ENCODE measurements at places on chromosomes 3 and 15.

DNA sequence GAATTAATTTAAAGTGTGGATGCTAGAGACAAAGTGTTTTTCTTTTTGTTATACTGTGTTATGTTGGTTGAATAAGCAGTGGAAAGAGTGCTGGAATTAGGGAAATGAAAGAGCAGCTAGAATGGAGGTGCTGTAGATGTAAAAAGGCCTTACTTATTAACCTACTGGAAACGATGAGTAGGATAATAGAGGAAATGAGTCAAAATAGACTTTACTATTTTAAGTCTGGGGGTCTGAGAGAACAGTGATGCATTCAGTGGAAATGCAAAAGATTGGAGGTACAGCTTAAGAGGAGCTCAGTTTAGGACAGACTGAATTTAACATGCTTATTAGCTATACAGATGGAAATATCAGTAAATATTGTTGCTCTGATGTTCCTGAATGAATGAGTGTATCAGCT, 674.0 kb downstream of the OTOL1 start:
- DNase-seq: no peak

GRCh38 chr3:132660052-132660810, at the start of gene UBA5:
Gene UBA5 (plus strand): TSS chr3:132660329. CDS start chr3:132660538, 209 bp downstream.
- DNase-seq: peak; percentile 65

GRCh38 chr3:150469031-150469930, 61.2 kb downstream of the TSC22D2 start:
- DNase-seq: no peak

DNA sequence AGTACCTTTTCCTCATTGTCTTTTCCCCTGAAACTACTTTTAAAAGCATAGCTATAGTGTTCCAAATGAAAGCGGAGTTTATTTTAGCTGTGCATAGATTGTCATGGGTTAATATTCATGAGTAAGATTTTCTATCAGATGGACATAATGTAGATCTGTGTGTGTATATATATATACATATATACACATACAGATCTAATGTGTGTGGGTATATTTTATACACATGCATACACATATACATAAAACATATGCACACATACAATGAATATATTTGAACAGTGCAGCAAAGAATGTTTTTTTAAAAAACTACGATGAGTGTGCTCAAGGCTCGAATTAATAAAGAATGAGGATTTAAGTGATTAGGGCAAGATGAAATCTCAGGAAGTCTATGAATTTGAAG, 328.3 kb upstream of the IL12A start:
- no peak for DNase-seq

- no peak for DNase-seq
Observed at GRCh38 chr15:88303395-88303794, 46.9 kb upstream of the NTRK3 start.

GRCh38 chr3:10352146-10352911, 31.4 kb upstream of the SEC13 start:
- DNase-seq: no peak

DNA sequence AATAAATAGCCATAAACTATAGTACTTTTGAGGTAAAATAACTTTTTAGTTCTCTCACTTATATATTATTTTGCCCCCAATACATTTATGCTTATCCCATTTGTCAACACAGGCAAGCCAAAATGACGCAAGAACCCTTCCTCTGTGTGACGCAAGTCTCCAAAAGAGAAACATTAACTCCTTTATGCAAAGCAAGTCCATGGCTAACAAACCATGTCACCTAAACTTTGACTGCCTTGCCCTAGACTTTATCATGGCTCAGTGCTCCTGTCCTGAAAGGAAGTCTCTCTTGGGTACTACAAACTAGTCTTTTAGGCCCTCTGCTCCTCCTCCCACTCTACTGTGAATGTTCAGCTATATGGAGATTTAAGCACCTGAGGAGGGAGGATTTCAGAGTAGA, 230.5 kb downstream of the UNC13C start:
- DNase-seq: no peak

- DNase-seq: no peak
Observed at GRCh38 chr3:61966200-61966599, 404.8 kb downstream of the PTPRG start.

- DNase-seq: no peak
Observed at GRCh38 chr3:188431553-188431952, 277.6 kb downstream of the LPP start.

- DNase-seq: no peak
Observed at GRCh38 chr15:74426404-74427281, 7.1 kb downstream of the SEMA7A start.

GRCh38 chr15:45714590-45715488, 80.0 kb downstream of the SQOR start:
- peak; percentile 50 for DNase-seq

- DNase-seq: peak; percentile 28
Observed at GRCh38 chr3:99781761-99782160, 35.9 kb upstream of the CMSS1 start.

- DNase-seq: no peak
Observed at GRCh38 chr3:33071181-33071580, 25.8 kb downstream of the GLB1 start.

GRCh38 chr15:95687061-95687460, 643.4 kb upstream of the NR2F2 start:
- DNase-seq: no peak

GRCh38 chr3:14238356-14238755, 59.7 kb downstream of the LSM3 start:
- DNase-seq: no peak

GRCh38 chr3:44950275-44950734, 25.7 kb downstream of the ZDHHC3 start:
- DNase-seq: no peak

DNA sequence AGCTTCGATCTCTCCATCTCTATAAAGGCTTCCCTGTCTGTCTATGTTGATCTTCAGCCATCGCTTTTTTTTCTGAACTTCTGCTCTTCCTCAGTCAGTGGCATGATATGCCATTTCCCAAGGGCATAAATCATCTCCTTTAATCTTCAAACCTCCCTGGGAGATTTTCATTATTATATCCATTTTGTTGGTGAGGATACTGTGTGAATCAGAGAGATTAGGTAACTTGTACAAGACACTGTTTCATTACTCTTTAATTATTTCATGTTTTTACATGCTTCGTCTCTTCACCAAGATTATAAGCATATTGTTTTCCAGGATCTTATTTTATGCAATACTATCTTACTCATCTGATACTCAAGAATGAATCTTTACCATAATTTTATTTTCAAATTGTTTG, 124.8 kb upstream of the ATP11B start:
- DNase-seq: no peak

DNA sequence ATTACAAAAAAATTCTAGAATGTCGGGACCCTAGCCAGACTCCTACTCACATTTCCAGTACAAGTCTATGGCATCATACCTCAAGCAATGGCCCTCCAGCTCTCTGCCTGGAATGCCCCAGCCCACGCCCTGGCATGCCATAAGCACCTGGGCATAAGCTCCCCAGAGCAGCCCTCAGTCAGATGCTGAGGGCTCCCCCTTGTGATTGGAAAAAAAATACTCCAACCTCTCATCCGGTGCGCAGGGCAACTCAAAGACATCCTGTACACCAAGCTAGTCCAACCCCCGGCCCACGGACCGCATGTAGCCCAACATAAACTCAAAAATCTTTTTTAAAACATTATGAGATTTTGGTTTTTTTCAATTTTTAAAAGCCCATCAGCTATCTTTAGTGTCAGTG, 115.4 kb downstream of the NEK10 start:
- no peak for DNase-seq

- no peak for DNase-seq
Observed at GRCh38 chr3:168977716-168978374, 685.7 kb downstream of the MECOM start.

DNA sequence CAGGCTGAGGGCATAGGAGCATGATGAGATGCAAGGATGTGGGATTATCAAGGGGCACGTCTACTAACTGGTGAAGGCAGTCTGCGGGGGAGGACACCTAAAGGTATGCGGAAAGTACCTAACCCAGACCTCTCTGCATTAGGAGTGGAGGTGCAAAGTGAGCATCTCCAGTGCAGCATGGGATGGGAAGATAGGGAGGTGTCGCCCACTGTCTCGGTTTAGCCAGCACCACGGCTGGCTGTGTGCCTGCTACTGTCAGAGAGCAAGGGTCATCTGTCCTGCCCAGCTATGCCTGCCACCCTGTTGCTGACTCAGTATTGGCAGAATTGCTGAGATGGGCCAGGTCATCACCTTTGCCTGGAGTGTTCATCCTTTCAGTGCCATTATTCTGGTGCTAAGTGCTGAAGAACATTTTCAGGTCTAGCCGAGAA, 40.1 kb downstream of the OXNAD1 start:
- DNase-seq: no peak

GRCh38 chr3:190291994-190292584, 30.2 kb downstream of the CLDN1 start:
- DNase-seq: no peak

DNA sequence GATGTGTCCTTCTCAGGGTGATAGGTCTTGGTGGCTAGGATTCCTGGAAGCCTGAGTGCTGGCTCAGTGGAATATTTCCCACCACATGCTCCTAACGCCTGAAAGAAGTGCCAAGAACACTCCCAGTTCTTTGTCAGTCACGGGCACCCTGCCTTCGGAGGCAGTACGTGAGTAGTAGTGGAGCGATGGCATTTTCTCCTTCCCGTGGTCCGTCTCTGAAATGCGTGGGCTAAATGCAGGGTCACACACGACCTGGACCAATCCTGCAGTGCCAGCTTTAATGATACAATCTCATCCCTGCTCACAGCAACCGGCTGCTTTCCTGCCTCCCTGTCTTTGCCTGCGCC, 14.5 kb downstream of the H1-8 start:
- no peak for DNase-seq

- DNase-seq: peak; percentile 10
Observed at GRCh38 chr3:134677196-134677986, 26.6 kb upstream of the KY start.

GRCh38 chr3:8324747-8325146, 176.9 kb upstream of the LMCD1 start:
- peak; percentile 55 for DNase-seq

DNA sequence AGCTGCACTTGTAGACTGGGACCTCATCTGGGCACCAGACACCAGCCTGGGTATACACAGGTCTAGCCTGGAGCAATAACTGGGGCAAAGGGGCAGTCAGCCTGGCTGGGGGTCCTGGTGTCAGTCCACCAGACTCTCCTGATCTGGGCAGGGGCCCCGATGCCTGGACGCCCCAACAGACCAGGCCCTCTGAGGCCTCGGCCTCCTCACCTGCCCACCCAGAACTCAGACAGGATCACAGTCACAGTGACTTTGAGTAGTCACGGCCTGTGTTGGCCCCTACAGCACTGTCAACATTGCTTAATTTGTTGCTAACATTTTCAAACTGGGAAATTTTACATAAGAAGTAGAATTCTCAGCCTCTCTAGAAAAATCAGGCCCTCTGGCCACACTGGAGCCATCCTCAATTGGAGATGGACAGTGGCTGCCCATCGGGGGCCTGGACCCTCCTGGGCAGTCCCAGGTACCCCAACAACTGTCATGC, 5.8 kb downstream of the TWF2 start:
- no peak for DNase-seq

DNA sequence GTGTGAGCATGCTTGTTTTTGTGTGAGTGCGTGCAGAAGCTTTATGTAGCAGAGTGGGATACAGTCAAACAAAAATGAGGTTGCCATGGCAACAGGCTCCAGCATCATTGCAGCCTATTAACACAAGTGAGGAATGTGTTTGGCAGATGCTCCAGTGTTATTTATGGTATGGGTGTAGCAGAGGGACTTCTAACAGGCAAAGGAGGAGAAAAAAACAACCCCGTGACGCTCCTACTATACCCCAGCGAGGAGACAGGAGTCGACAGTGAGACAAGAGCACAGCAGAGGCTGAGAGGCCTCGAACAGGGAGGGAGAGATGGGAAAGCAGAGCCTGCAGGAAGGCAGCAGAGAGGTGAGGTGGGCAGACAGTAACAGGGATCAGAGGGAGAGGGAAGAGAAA, 4.9 kb downstream of the ADCY5 start:
- DNase-seq: no peak

- DNase-seq: no peak
Observed at GRCh38 chr15:64824929-64825430, 467 bp downstream of the PIF1 start.

DNA sequence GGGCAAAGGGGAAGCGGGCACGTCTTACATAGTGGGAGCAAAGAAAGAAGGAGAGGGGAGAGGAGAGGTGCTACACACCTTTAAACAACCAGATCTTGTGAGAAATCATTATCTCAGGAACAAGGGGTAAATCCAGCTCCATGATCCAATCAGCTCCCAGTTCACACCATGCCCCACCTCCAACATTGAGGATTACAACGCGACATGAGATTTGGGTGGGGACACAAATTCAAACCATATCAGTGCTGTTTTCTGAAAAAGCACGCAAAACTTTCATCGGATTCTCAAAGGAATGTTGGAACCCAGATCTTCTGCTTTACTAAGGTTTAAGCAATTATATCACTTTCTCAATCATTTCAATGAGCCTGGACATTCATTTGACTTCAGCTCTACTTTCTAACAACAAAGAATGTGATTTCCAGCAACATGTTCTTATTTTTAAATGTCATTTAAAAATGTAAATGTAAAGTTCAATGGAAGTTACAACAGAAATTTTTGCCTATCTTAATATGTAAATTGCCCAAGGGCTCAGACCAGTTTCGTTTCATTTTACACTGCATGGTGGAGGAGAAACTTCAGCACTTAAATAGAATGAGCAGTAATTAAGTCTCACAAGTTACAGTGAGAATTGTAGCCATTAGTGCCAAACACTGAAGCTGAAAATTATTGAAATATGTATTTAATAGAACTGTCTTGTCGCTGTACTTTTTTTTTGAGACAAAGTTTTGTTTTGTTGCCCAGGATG, 8.4 kb upstream of the CCDC54 start:
- no peak for DNase-seq

- no peak for DNase-seq
Observed at GRCh38 chr15:58616171-58616570, 133.3 kb downstream of the ADAM10 start.

DNA sequence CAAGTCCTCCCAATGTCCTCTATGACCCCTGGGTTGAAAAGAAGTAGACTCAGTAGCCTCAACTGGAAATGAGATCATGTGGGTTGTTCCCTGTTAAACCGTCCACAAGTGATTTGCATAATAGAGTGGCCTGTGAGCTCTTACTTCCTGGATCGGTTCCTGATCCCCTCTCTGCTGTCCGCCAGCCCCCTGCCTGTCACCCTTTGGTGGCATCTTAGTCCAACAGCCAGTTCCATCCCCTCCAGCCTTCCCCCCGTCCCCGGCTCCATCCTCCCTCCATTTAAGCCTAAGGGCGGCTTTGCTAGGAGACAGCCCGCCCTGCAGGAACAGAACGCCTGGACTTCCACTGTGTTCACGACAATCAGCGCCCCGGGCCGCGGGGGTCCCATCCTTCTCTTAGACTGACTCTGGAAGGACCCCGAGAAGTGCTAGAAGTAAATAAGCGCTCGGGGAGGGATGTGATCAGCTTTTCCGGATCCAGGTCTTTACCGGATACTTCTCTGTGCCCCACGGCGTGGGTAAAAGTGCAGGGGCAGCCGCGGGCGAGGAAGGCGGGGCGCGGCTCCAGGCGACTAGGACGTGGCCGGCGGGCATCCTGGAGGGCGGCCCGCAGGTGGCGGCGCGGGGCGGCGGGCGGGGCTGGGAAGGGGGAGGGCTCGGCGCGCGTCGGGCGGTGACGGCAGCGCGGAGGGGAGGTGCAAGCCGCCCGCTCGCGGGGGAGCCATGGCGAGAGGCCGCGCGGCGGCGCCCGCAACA, 51.2 kb upstream of the ULK4 start:
- peak; percentile 90 for DNase-seq
